ENCODE measurements at places on chromosomes 16 and 17.

GRCh38 chr16:60727851-60728250 is 1308.4 kb downstream of the CDH8 start:
- DNase-seq: no peak

DNA sequence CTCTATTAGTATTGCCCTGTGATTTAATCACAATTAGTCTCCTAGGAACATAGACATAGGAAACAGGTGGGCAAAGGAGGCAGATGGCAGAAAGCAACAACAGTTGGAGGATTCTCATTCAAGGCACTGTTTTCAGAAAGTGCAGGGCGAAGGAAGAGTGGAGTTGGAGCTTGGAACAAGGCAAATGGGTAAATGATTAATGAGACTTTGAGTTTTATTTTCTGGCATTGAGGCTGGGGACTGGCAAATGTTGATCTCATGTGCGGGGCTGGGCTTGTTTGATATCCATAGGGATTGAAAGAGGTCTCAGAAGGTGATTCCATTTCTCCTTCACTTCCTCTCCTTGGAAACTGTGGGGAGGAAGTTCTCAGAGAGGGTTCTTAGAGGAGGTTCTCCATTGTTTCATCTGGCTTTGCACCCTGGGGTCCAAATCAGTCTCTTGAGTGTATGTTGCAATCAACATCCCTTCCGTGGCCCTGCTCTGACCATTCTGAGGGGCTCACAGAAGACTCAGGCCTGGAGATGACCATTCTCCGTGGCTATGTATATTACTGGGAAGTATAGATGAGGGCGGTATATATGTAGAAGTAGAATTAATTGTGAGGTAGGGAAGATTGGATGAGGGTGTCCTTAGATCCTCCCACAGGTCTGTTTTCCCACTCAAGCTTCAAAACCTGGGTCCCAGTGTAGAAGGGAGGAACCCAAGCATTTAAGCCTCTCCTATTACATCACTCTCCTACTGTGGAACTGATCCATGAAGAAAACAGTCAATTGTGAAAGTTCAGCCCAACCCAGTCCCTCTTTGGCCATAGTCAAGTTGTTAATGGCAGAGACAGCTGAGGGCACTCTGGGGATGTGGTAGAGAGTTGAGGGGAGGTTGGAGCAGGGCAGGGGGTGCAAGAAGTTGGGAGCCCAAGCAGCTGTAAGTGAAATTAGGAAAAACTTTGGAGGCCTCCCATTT is 36.5 kb upstream of the SRSF1 start:
- DNase-seq: no peak

GRCh38 chr17:43396491-43397060 is 2.2 kb upstream of the ARL4D start:
- DNase-seq: no peak

GRCh38 chr17:62787366-62787765 is 20.7 kb downstream of the MARCHF10 start:
- DNase-seq: no peak

- no peak for DNase-seq
Measured at GRCh38 chr16:90032674-90033331, 13.5 kb upstream of the DBNDD1 start.

- DNase-seq: no peak
Measured at GRCh38 chr17:32503251-32504165, 16.7 kb downstream of the CDK5R1 start.
